Naive B cell (primary cell): ENCODE measurements at places on chromosomes 11 and 22. TPM values are rescaled to one million over a fixed set of nuclear protein-coding genes. Genes with fewer than 3 reads are reported as not detected.

DNA sequence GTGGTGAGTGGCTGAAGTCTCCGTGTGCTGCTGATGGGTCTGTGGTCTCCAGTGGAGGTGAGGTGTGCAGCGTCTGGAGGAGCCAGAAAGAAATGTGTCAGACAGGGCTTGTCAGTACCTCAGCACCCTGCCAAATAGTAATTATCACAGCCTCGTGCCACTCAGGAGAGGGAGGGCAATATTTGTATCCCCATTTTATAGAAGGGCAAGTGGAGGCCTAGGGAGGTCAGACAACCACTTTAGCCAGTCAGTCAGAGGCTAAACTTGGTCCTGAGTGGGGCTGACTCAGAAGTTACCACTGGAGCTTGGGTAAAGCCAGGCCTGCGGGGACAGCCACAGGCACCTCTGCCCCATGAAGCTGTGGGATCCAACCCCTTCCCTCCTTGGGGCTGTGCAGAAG lies 11.5 kb upstream of the ELF5 start:
- H3K27ac ChIP-seq = peak overlapping the region; percentile 57
- peaks cover 18% of the 10 kb centered on the region for H3K27me3 ChIP-seq
- H3K4me1 ChIP-seq = no peaks in the 10 kb centered on the region
- H3K4me3 ChIP-seq = no peak overlapping the region

- no peak overlapping the region for H3K4me3 ChIP-seq
- H3K27me3 ChIP-seq = peaks cover 20% of the 10 kb centered on the region
- H3K36me3 ChIP-seq = no peaks in the 10 kb centered on the region
- peaks cover 4% of the 10 kb centered on the region for H3K4me1 ChIP-seq
Measured at GRCh38 chr11:36743039-36743438, 145.0 kb upstream of the RAG2 start.

OR51B2 gene
- polyA plus RNA-seq = not detected

PLAAT2 gene
- not detected for polyA plus RNA-seq

DNA sequence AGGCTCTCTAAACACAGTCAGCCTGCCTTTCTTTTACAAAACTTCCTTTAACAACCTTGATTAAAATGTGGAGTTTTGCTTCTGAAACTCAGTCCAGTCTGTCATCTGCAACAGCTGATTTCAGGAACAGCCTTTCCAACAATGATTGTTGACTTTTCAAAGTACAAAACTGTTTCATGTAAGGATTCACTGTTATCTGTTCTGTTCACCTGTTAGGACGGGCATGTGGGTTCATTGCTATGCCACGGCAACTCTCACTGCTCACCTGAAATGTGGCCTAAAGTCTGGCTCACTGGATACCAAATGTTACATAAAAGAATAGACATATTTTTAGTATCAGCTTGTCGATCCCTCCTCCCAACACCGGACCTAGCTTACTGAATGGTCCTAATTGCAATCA lies 242.8 kb downstream of the LUZP2 start:
- H3K36me3 ChIP-seq = no peaks in the 10 kb centered on the region
- no peak overlapping the region for H3K27ac ChIP-seq
- H3K4me3 ChIP-seq = no peak overlapping the region
- no peak for DNase-seq
- H3K27me3 ChIP-seq = no peaks in the 10 kb centered on the region

HTR3A gene
- 1.8 TPM for polyA plus RNA-seq

DNA sequence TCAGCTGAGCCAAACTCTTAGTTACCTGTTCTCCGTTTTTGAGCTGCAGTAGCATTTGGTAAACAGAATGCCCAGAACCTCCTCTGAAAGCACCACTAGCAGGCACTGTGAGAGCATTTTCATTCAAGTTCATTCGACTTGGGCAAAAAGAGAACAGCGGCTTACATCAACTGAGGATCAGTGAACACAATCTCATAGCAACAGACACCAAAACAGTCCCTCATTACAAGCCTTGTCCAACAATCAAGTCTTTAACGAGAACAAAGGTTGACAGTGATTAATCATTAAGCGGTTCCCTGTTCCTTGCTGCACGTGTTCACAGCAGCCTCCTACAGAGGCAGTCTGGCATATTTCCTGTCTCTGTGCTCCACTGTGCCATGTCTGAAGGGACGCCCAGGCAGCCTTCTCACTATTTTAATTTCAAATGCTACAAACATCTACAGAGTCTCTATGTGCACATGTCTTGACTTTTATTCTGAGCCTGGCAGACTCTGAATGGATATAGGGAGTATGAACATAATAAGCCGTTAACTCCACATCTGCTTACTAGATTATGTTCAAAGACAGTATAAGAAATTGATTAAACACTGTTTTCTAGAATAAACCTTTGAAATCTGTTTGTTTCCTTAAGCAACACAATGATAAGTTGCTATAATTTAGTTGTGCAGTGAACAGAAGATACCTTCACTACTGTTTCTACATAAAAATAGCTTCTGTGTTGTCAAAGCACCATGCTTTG lies 88.3 kb upstream of the MTMR2 start:
- H3K36me3 ChIP-seq = no peaks in the 10 kb centered on the region
- H3K27me3 ChIP-seq = no peaks in the 10 kb centered on the region
- peak overlapping the region; percentile 65 for H3K27ac ChIP-seq
- H3K4me1 ChIP-seq = peaks cover 47% of the 10 kb centered on the region
- peak; percentile 72 for DNase-seq
- peak overlapping the region; percentile 85 for H3K4me3 ChIP-seq

- no peak for DNase-seq
- no peak overlapping the region for H3K4me3 ChIP-seq
- no peaks in the 10 kb centered on the region for H3K27me3 ChIP-seq
- H3K4me1 ChIP-seq = peaks cover 1% of the 10 kb centered on the region
- H3K36me3 ChIP-seq = no peaks in the 10 kb centered on the region
Measured at GRCh38 chr11:100472727-100473389, 214.2 kb upstream of the ARHGAP42 start.
